ENCODE measurements at places on chromosomes 2 and 18.

- no peak for DNase-seq
These were observed 130.9 kb downstream of the ANTXR1 start for GRCh38 chr2:69143748-69144360.

DNA sequence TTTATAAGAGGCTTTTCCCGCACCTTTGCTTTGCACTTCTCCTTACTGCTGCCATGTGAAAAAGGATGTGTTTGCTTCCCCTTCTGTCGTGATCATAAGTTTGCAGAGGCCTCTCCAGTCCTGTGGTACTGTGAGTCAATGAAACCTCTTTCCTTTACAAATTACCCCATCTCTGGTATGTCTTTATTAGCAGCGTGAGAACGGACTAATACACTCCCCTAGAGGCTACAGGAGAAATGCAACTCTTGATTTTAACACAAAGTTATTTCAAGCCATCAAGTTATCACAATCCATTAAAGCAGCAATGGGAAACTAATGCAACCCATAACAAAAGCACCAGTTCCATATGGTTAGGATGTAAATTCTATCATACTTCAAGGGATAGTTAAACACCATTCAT is 1378.8 kb upstream of the DDX18 start:
- peak; percentile 11 for DNase-seq

DNA sequence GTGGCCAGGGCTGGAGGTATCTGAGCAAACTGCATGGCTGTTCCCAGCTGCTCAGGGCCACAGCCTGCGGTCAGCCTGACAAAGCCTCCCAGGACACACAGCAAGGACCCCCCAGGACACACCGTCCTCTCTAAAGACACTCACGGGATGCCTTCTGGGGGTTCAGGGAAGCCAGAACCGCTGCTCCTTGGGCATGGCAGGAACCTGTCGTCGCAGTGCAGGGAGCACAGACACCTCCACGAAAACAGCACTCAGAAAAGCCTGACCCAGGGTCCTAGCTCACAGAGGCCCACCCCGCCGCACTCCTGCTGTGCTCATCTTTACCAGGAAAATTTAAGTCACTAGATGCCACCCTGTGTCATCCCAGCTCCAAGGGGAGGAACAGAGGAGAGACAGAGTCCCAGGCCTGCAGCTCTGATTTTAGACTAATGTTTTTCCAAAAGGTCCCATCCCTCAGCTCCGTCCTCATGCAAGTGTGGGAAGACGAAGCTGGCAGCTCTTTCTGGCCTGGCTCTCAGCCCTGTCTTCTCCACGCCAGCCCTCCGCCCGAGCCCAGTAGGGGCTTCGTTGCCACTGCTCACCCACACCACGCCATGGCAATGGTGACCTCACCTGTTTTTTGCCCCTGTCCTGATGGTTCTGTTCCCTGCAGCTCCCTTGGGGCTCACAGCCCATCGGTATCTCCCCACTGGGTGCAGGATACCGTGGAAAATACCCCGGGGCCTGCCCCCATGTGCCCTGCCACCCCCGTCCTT is 23.9 kb upstream of the SLC66A3 start:
- no peak for DNase-seq

DNA sequence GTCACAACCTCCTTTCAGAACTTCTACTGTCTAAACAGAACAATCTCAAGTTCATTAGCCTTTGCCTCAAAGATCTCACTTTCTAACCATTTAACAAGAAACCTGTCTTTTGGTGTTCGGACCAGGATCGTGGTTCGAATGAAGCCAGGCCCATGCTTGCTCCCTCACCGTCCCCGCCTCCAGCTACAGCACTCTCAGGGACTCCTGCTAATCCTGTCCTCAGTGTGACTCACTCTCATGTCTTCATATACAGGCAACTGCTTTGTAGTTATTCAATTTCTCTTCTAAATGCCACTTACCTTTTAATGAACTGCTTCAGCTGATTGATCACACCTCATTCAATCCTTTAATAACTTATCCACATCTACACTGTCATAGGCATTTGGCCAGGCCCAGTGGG is 15.8 kb downstream of the SERTAD2 start:
- no peak for DNase-seq

DNA sequence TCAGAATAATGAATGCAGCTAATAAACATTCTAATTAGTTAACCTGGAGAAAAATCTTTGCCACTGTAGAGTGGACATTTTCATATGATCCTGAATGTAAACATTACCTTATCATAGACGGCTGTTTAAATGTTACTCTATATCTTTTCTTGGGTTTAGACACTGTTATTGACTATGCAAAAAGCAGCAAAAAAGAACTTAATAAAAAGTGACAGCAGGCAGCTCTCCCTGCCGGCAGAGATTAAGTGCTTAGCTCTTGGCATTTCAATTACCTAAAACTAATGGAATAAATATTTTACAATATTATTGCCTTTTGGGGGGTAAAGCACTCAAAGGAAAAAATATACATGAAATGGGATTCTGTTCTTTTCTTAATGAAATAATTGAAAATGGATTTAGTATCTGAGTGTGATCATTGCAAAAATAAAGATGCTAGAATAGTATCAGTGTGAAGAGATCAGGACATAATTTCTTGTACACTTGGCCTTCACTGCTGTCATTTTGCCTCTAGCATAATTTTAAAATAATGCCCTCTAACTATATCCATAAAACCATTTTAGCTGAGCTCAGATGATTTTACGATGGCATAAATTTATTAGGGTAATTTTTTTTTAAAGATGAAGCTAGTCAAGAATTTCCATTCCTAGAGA is 203.4 kb upstream of the DPP10 start:
- DNase-seq = no peak

- peak; percentile 80 for DNase-seq
These were observed 11.6 kb downstream of the TRPM8 start for GRCh38 chr2:233928594-233929351.

GRCh38 chr2:221649051-221649775 is 77.1 kb upstream of the EPHA4 start:
- DNase-seq = peak; percentile 61

GRCh38 chr2:219851169-219851568 is 223.7 kb downstream of the SLC4A3 start:
- no peak for DNase-seq

- DNase-seq = no peak
These were observed 68.8 kb downstream of the PTPRM start for GRCh38 chr18:7635948-7636347.

DNA sequence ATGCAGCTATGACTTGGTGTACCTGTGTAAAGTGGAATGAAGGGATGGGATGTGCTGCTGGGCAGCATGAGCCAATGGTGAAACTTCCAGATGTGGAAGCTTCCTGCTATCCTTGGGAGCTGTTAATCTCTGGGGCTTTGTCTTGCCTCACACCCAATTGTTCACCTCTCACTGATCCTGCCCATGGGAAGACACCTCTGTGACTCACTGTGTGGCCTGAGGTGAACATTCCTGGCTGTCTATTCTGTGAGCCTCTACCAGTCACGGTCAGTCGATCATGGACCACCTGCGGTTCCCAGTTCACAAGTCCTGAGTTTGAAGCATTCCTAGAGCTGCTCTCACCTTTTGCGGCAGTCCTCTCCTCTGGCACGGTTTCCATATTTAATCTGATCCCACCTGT is 12.1 kb downstream of the NEURL3 start:
- no peak for DNase-seq

DNA sequence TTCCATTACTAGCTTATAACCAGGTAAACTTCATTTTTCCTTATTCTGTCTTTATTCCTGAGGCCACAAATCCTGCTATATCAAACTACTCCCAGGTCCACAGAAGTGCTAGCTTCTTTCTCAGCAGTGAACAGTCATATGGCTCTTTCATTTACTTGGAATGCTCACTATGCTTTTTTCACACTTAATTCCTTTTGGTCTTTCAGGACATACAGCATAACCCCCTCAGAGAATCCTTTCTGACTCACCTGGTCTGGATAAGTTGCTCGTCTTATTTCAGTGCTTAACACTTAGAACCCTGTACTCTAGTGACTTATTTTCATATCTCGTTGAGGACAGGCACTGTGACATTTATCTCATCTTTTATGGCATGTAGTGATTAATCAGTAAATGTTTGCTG is 325.0 kb upstream of the UBE2E3 start:
- DNase-seq = no peak

DNA sequence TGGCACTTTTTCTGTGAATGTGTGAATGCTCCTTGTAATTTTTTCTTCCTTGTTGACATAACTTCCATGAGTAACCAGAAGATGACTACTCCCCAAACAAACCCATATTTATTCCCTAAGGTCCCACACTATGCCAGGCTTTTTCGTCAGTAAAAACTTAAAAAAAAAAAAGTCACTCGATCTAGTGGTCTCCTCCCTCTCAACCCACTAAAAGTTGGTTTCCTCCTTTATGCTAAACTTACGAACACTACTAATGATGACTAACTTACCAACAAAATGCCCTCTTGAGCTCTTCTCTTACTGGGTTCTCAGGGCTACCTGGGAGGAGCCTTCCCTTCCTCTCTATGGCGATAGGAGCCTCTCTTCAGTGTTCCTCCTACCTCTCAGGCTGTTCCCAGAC is 18.2 kb downstream of the ACVR1 start:
- no peak for DNase-seq

- no peak for DNase-seq
These were observed 248.0 kb upstream of the CNTNAP5 start for GRCh38 chr2:123777116-123777515.

DNA sequence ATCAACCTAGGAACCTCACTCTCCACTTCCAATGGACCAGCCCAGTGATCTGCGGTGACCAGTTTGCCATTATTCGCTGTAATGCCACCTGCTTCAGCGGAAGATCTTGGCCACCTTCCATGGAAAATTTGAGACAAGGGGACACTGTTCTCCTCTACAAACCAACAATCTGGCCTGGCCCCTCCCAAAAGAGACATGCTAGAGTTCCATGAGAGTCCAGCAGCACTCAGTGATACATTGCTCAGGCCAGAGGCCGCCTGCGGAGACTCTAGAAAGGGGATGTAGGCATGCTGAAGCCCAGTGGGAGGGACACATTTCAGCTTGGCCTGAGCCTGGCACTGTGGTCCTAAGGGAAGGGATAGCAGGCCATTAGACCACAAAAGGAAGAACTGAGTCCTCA is 58.3 kb downstream of the COL6A3 start:
- no peak for DNase-seq

GRCh38 chr2:39059366-39059952 is 61.4 kb downstream of the SOS1 start:
- no peak for DNase-seq

- DNase-seq = peak; percentile 79
These were observed 521.2 kb upstream of the FANCL start for GRCh38 chr2:58762176-58762781.

- no peak for DNase-seq
These were observed 286.2 kb upstream of the EPAS1 start for GRCh38 chr2:46010925-46011490.

GRCh38 chr2:235709969-235710879 is 216.4 kb downstream of the AGAP1 start:
- no peak for DNase-seq

DNA sequence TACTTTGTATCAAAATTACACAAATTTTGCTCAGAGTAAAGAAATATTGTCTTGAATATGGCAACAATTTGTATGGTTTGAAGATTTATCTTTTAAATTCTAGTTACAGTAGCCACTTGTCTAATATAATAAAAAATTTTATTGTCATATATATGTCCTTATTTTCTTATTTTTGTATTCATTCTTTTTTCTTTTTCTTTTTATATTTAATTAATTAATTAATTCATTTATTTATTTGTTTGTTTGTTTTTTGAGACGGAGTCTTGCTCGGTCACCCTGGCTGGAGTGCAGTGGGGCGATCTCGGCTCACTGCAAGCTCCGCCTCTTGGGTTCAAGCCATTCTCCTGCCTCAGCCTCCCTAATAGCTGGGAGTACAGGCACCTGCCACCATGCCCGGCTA is 3.7 kb upstream of the CDH19 start:
- DNase-seq = no peak

DNA sequence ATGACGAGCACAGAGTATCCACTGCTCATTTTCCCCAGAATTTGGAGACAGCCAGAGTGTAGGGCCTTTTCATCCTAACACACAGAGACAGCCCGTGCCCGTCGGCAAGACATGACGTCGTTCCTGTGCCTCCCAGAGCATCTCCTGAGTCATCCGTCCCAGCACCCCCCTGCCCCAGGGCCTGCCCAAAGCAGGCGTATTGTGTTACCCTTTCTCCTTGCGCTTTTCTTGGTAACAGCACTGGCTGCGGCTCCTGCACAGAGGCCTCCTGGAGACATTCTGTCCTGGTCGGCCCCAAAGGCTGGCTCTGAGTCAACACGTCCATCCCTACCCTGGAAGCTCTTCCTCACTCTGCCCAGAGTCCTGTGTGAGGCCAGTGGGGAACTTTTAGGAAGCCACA is 217.1 kb downstream of the KLHL29 start:
- DNase-seq = no peak

DNA sequence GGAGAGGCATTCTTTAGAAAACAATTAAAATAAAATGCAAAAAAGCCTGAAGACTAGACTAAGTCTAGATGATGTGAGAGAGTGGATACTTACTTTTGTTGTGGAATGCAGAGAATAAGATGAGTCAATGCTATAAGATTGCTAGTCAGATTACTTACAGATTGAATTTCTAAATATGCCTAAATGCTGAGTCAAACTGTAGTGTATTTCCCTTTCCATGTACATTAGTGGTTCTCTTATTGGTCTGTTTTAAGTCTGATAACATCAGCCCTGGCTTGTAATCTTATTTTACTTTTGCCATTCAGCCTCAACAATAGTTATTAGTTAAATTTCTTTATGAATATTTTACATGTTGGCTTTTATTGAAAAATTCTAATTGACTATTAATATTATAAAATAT is 702.7 kb downstream of the SOCS6 start:
- no peak for DNase-seq

DNA sequence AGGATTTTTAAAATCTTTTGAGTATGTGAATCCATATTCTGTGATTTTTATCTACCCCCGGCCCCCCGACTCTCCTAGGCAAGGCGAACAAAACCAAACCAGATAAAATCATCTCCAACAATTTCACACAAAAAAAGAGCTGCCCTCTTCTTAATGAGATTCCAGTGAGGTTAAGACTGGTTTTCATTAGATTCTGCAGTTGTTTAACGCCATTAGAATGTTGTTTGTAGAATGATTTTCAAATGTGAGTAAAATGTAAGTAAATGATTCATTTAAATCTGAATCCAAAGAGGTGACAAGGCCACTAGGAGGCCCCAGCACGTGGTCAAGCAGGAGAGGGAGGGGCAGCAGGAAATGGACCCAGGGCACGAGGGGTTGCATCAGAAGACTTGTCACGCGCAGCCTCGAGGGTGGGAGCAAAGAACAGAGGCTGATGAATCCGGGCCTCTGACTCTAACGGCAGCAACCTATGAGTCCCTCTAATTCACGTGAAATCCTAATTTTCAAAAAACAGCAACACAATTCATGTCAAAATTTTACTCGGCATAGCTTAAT is 24.3 kb upstream of the KLHL29 start:
- no peak for DNase-seq

DNA sequence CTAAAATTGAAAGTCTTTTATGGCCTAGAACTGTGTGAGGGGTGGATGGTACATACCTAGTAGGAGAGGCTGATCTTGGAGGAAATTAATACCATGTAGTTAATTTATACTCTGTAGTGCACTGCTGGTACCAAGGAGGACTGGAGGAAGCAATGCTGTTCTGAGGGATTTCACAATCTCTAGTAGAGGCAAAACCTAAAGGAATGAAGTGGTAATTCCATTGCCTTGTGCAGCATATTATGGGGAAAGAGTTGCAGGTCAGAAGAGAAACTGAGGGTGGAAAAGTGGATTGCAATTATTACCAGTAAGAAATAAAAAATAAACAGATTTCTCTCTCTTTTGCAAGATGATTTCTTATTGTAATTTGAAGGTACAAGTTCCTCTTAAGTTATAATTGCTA is 2.2 kb downstream of the ABI2 start:
- DNase-seq = no peak

GRCh38 chr2:176793792-176794191 is 418.8 kb upstream of the HNRNPA3 start:
- DNase-seq = no peak

Measured in HAP-1 (cell line).